ENCODE measurements at places on chromosomes 1 and 21. TPM values are rescaled to one million over a fixed set of nuclear protein-coding genes. Genes with fewer than 3 reads are reported as not detected.

The RGS4 gene
- 41.1 TPM for total RNA-seq

The VHLL gene
- total RNA-seq, result 0.69 TPM

The SERTAD4 gene
- 26.8 TPM for total RNA-seq

The LEMD1 gene
- total RNA-seq, result 4.6 TPM

The STIL gene
- total RNA-seq, result 8.1 TPM

The LAMC2 gene
- total RNA-seq, result 5.3 TPM

The CHODL gene
- 21.9 TPM for total RNA-seq
